ENCODE measurements at places on chromosomes 16 and 17.

DNA sequence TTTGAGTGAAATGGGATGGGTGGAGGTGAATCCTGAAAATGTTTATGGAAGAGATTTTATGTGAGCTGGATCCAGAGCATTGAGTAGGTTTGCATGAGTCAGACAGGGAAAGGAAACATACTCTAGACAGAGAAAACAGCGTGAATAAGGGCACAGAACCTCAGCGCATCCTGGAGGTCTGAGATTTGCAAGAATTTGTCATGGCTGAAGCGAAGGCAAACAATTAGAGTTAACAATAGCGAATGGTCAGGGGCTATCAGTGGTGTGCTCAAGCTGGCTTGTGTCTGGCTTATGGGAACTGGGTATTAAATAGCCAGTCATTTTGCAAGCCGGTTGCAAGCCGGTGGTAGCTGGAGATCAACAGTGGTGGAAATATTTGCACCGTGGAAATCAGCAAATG lies 36.4 kb downstream of the MAP2K6 start:
- DNase-seq: no peak

DNA sequence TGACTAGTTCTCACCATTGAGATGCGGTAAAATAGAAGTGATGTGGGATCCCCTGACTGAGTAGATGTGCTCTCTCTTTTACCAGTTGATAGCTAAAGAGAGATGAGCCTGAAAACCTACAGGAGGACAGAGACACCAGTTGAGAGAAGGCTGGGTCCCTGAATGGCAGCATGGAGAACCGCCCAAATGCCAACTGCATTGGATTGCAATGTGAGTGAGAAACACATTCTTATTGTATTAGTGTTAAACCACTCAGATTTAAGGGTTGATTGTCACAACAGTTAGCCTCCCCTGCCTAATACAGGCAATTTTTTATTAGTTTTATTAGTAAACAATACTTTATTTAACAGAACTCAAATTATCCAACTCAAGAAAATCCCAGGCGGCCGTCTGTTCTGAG lies 61.2 kb downstream of the SPACA3 start:
- DNase-seq: no peak

DNA sequence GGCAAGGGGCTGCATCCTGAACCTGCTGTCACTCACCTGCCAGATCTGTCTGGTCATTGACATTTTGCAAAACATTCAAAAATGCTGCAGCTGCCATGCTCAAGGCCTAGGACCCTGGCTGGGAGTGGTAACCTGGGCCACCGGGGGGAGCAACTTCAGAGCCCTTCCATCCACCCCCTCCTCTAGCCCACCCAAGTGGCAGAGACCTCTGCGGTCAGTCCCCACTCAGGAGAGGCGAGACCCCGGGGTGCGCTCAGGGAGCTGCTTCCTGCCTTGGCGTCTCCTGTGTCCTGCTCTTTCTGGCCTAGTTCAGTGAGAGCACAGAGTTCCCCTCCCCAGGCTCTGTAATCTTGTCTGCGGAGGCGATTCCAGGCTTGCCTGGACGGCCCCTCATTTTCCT lies 108.8 kb downstream of the CCDC182 start:
- no peak for DNase-seq

DNA sequence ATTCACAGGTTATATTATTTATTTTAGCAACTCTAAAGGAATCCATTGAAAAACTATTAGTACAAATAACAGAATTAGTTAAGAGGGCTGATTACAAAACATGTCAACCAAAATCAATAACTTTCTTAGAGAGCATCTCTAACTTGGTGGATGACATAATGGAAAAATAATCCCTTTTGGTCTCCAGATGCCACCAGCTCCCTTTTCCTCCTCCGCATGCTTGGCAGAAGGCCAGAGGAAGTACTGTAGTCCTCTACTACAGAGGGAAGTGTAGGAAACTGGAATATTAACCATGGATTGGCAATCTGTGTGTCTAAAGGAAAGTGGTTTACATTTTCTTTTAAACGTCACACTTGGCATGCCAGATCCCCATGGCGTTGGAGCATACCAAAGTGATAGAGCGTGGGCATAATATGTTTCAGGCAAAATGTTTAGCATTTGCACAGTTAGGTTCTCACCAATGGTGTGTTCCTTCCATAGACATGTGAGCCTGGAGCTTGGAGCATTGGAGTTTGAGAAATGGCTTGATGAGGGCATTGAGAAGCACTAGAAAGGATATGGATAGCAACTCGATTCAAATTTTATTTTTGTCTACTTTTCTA lies 106.3 kb downstream of the PRKCB start:
- DNase-seq: no peak

DNA sequence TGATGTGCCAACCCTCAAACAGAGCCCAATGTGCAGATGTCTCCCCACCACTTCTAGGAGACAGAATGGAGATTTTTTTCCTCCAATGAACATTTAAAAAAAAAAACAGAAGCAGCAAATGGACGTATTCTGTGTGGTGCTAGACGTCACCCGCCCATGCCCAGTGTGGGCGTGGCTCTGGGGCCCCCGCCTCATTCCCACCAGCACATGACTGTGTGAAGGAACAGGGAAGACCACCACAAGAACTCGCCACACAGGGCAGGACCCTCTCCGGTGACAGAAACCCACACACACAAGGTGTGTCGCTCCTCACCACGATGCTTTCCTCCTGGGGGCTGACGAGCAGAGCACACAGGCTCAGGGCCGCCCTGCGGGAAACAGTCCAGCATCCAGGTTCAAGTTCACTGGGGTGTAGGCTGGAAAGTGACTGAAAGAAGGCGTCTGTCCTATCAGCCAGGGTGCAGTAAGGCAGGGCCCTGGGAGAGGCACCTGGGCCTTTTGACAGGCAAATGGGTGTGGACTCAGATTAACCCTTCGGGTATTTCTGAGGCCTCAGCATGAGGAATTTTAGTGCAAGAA lies 53.5 kb downstream of the KLHDC4 start:
- DNase-seq: no peak

DNA sequence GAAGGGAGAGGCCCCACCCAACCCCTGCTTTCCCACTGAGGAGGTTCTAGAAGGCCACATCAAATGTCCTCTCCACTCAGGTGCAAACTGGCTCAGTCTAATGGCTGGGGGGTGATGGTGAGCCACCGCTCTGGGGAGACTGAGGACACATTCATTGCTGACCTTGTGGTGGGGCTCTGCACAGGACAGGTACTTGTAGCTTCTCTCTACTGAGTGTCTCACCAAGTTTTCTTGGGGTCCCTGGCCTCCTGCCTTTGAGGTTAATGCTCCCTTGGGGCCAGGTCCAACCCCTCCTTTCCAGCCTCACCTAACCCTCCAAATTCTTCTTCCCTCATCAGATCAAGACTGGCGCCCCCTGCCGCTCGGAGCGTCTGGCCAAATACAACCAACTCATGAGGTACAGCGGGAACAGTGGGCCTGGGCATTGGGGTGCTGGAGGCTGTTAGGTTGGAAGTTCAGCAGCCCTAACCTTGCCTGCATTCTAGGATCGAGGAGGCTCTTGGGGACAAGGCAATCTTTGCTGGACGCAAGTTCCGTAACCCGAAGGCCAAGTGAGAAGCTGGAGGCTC lies 5.7 kb downstream of the ENO3 start:
- no peak for DNase-seq

- no peak for DNase-seq
These were observed 629 bp upstream of the RNF135 start for GRCh38 chr17:30969989-30970830.

GRCh38 chr16:4290236-4290830 lies 17.5 kb upstream of the TFAP4 start:
- DNase-seq: peak; percentile 83

Measured in GM04504 (cell line).